ENCODE measurements at places on chromosomes 7 and 10.

- DNase-seq, result no peak
These were observed 28.5 kb upstream of the CRYGN start for GRCh38 chr7:151468217-151469018.

GRCh38 chr7:129470411-129470810, 31.9 kb upstream of the SMKR1 start:
- no peak for DNase-seq

DNA sequence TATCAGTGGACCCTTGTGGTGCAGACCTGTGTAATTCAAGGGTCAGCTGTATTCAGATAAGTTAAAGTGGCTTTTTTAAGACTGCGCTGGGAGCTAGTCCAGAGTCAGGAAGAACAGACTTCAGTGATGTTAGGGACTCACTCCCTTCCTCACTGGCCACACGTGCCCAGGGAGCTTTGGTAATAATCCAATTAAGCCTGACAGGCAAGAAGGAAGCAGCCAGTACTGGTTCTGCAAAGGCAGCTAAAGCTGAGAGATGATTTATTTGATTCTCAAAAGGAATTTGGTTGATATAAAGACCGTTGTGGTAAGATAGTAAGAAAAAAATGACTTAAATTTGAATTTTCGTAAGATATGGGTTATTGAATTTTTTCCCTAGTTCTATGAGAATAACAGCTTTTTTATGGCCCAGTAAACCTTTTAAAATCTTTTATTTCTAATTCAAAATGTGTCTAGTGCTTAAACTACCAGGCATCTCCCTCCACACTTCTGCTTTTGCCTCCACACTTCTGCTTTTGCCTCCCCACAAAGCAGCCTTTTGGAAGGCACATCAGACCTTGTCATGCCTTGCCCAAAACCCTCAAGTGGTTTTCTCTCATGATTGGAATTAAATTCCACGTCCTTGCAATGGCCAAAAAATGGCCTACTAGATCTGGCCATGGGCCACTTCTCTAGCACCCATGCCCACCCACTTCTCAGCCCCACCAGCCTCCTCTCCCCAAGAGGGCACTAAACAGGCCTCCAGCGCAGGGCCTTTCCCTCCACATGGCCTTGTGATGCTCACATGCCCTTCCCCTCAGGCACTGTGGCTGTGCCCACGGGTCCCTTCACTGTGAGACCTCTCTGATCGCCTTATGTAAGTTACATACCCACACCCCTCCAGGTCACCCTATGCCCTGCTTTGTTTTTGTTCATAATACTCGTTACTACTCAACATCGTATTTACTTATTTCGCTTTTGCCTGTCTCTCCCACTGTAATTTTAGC, 92.5 kb downstream of the POU6F2 start:
- DNase-seq, result no peak

- no peak for DNase-seq
These were observed 60.6 kb downstream of the C1GALT1 start for GRCh38 chr7:7242899-7243298.

- no peak for DNase-seq
These were observed 63.7 kb upstream of the APBB1IP start for GRCh38 chr10:26374426-26374825.

GRCh38 chr10:121503587-121504051, 94.6 kb downstream of the FGFR2 start:
- no peak for DNase-seq

GRCh38 chr10:86366033-86366901, at the start of gene GRID1:
GRID1 (minus strand) TSS chr10:86366795.
- no peak for DNase-seq

GRCh38 chr10:69574571-69574978, 1.4 kb upstream of the NEUROG3 start:
- no peak for DNase-seq

DNA sequence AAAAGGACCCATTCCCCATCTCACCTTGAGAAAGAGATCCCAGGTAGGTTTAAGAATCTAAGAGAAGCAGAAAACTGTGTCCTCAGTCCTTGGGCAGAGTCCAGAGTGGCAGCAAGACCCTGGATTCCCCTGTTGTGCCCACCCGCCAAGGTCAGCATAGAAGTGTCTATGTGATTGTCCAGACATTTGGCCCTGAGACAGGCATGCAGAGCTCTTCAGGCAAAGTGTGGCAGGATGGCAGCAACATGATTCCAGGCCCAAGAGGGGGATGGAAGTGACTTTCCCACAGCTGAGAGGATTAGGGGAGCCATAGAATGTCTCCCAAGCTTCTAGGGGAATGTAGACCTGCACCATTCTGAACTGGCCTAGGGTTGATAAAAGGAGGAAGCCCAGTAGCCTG, 39.1 kb upstream of the OPALIN start:
- no peak for DNase-seq

- DNase-seq, result no peak
These were observed 31.9 kb downstream of the SLK start for GRCh38 chr10:103998805-103999204.

DNA sequence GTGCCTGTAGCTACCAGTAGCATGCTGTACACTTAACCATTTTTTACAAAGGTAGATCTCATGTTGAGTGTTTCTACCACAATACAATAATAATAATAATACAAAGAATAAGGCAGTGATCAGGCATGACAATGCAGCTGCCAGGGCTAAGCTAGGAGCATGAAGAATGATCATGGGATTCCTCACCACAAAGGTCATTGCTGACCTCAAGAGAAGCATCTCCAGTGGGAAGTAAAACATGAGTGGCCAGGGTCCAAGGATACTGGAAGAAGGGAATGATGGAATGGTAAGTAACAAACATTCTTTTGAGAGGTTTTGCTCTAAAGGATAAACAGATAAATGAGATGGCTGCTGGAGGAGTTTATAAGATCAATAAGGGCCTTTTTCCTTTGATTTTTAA, 591.1 kb downstream of the TNS3 start:
- no peak for DNase-seq

DNA sequence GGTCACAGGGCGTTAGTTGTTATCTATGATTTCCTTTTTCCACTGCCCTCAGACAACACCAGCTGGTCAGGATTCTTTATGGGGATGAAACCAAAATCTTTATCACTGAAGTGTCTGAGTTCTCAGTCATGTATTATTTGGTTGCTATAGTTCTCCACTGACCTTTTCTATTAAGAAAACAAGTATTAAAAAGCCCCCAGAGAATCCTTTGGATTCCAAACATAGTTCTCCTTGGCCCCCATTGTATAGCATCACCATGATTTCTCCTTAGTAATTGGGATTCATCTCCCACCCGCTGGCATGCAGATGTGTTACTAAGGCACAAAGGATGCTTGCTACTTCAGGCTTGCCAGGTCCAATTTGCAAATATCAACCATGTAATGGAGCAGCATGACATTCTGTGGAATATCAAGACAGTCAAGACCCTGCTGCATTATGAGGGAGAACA, 94.3 kb downstream of the IQUB start:
- DNase-seq, result no peak

GRCh38 chr10:31830887-31831286, 97.7 kb downstream of the ARHGAP12 start:
- no peak for DNase-seq

DNA sequence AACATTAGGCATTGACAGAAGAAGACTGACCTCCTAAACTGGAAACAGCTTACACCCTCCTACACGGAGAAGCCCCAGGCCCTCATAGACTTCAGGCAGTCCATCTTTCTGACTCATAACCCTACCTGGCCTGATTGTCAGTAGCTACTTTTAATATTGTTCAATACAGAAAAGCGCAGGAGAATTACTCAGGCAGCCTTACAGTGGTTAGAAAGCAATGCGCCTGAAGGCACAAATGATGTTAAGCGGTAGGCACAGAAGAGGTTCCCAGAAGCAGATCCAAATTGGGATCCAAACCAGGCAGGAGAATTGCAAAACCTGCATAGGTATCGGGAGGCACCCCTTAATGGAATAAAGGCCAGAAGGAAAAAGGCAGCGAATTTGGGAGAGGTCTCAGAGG, 5.4 kb upstream of the CYREN start:
- DNase-seq, result no peak

DNA sequence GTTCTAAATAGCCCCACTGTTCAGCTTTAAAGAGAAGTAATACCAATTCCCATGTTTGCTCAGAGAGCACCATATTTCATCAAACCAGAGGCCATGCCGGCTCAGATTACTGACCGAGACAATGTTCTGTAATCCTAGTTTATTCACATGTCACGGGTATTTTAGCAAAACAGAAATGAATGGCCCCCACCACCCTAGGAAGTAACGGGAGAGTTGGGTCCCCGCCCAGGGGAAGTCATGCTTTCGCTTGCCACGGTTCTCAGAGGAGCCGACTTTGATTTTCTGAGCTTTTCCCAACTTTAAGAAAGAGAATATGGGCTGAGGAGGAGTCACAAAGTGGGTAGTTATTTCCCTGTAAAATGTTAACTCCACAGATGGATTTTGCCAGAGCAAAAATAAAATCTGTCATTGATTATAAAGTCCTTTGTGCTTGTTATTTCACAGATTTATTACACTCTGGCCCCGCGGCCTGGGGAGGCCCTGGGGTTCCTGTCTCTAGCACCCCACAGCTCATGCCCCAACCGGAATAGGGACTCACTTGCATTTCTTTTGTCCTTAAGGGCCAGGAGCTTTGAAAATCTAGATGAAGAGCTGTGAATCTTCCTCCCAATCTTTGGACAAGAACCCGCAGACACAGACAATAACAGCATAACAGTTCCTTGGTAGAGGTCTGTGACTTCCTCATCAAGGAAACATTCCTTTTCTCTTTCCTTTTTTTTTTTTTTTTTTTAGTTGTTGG, 3.7 kb upstream of the GDF10 start:
- DNase-seq, result no peak

- no peak for DNase-seq
These were observed 97.7 kb downstream of the DNMBP start for GRCh38 chr10:99912041-99912440.

- peak; percentile 7 for DNase-seq
These were observed 22.0 kb downstream of the UMAD1 start for GRCh38 chr7:7662527-7662926.

DNA sequence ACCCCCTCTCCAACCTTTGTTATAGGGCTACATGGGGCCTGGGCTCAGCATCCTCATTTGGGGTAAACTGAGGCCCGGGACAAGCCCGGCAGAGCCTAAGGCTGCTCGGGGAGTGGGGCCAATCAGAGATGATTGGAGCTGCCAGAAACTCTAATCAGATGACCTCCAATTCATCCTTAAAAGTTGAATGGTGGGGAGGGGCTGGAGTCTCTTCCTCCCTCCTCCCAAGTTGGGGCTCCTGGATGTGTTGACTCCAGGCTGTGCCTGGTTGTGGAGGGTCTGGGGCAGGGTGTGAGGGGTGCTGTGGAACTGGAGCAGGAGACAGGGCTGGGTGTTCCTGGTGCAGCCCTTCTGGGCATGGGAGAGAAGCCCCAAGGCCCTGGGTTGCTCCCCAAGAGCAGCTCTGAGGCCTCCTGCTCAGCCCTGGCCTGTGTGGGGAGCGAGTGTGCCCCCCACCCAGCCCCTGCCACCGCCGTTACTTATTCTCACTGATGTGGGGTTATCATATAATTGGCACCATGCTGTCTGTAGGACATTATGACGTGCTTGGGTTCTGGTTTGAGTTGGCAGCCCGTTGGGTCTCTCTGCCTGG, 2.2 kb downstream of the BHLHA15 start:
- no peak for DNase-seq

DNA sequence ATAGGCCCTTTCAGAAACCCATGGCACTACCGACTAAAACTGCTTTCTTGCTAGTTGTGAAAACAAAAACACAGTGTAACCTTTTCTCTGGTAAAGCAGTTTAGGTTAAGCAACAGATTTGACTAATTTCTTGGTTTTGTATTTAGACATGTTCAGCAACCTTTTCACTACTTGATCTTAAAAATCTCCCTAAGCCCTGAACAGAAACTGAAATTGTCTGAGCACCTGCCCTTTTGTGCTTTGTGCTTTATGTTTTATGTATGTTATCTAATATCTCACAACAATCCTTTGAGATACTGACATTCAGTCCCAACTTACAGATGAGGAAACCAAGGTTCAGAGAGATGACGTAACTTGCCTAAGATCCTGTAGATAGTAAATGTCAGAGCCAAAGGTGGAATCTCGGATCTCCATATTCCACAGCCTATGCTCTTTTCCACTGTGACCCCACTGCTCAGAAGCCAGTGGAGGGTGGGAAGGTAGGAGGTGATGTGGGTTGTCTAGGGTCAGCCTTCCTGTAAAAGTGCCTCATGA, 146.6 kb downstream of the LCOR start:
- DNase-seq, result no peak

DNA sequence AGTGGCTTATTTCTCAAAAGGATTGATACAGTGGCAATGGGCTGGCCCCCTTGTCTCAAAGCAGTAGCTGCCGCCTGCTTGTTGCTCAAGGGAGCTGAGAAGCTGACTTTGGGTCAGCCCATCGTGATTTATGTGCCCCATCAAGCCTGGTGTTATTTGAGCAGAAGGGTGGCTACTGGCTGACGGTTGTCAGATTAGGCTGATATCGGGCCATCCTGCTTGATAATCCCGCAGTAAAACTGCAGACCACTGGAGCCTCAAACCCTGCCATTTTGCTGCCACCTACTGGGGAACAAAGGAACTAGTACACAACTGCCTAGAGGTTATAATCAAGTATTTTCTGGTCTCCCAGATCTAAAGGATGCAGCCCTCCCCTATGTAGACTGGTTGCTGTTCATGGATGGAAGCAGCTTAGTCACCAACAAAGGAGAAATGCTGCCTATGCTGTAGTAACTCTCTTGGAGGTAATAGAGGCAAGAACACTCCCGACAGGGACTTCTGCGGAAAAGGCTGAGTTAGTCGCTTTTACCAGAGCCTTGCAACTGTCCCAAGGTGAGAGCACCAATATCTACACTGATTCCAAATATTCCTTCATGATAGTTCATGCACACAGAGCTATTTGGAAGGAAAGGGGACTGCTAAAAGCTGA, 65.9 kb upstream of the ZNF92 start:
- no peak for DNase-seq

DNA sequence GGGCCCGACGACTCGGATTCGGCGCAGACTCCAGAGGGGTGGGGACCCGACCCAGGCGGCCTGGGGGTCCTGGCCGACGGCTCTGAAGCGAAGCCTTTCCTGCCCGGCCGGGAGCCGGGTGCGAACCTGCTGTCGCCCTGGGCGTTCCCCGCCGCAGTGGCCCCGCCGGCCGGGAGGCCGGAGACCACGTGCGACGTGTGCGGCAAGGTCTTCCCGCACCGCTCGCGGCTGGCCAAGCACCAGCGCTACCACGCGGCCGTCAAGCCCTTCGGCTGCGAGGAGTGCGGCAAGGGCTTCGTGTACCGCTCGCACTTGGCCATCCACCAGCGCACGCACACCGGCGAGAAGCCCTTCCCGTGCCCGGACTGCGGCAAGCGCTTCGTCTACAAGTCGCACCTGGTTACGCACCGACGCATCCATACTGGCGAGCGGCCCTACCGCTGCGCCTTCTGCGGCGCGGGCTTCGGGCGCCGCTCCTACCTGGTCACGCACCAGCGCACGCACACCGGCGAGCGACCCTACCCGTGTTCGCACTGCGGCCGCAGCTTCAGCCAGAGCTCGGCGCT, 15.4 kb downstream of the ZNF316 start:
- no peak for DNase-seq

DNA sequence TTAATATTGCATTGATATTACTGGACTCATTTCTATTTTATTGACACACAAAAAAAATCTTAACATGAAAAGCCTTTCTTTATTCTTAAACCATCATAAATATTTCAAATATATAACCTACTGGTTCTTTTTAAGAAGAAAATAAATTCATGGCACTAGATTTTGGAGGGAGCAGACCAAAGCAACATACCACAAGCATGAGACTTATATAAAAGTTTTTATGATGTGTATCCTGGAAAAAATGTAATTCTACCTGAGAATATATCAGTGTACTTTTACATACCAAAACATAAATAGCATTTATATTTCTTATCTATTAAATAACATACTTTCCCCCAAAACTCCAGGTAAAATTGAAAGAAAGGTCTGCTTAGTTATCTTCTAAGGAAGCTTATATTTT, 508.2 kb upstream of the SEMA3D start:
- no peak for DNase-seq

Data from PC-9 (cell line).